Activated naive CD4-positive, alpha-beta T cell treated with anti-CD3 and anti-CD28 coated beads, Interleukin-2, amount 50 U/mL, for 72 hours (primary cell): ENCODE measurements at places on chromosomes 4 and X. TPM values are rescaled to one million over a fixed set of nuclear protein-coding genes. Genes with fewer than 3 reads are reported as not detected.

Gene MAGEA2B
- total RNA-seq, result not detected

- DNase-seq, result no peak
Observed at GRCh38 chr4:87015416-87015815, 80.6 kb downstream of the AFF1 start.

DNA sequence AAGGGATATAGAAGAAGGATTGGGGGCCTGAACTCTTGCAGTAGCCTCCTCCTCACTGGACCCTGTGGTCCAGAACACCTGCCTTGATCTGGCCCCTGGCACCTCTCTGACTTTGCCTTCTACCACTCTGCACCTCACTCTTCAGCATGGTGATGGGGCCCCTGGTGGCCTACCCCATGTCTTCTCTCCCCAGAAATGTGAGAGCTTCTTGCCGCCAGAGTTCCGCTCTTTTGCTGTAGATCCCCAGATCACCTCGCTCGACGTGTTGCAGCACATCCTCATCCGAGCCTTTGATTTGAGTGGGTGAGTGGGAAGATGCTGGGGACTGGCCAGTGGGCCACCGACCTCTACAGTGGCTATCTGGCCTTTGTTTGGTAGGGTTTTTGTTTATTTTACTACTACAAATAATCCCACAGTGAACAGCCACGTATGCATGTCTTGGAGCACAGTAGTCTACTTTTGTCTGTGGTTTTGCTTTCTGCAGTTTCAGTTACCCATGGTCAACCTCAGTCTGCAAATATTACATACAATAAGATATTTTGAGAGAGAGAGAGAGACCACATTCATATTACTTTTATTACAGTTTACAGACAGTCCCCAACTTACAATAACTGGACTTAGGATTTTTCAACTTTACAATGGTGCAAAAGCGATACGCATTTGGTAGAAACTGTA lies 1.8 kb downstream of the TBC1D25 start:
- no peak for DNase-seq

DNA sequence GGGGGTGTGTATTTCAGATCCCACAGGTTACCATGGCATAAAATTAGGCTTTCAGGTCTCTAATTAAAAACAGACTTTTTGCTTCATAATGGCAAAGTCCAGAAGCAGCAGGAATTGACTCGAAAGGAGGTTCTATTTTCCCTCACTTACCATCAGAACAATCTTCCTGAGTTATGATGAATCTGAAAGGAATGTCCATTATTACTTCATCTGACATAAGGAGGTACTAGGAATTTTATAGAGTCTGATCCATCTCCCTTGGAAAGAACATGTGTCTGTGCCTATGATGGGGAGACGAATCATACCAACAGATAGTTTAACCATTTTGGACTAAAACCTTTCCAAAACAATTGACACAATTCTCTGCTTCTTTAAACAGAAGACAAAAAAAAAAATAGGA lies 206.3 kb upstream of the FGF13 start:
- no peak for DNase-seq

- no peak for DNase-seq
Observed at GRCh38 chr4:139666735-139667281, 1.2 kb downstream of the MGST2 start.

DNA sequence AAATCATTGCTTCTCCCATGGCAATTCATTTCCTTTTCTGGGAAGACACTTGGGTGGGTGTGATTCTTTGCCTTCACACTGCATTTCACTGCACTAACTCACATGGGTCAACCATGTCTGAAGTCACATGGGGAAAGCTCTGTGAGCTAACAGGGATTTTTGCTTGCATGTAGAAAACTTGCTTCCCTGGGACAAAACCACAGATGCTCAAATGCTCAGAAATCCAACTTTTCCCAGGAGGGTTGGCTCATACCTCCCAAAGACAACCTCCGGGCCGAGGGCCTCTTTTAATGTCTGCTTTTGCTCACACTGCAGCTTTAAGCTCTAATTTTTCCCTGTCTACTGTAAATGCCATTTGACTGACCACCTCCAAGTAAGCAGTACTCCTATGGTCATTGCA lies 1695.2 kb downstream of the STIM2 start:
- DNase-seq, result no peak
